Stimulated activated CD4-positive, alpha-beta T cell treated with anti-CD3 and anti-CD28 coated beads, Interleukin-1b, Interleukin-23, amount 100 ng/mL, for 1 hour (primary cell): ENCODE measurements at places on chromosomes 13 and 19.

- DNase-seq = no peak
These were observed 125.6 kb downstream of the SPRY2 start for GRCh38 chr13:80215368-80215767.

- DNase-seq = no peak
These were observed 80.6 kb downstream of the DGKH start for GRCh38 chr13:42129033-42129432.

DNA sequence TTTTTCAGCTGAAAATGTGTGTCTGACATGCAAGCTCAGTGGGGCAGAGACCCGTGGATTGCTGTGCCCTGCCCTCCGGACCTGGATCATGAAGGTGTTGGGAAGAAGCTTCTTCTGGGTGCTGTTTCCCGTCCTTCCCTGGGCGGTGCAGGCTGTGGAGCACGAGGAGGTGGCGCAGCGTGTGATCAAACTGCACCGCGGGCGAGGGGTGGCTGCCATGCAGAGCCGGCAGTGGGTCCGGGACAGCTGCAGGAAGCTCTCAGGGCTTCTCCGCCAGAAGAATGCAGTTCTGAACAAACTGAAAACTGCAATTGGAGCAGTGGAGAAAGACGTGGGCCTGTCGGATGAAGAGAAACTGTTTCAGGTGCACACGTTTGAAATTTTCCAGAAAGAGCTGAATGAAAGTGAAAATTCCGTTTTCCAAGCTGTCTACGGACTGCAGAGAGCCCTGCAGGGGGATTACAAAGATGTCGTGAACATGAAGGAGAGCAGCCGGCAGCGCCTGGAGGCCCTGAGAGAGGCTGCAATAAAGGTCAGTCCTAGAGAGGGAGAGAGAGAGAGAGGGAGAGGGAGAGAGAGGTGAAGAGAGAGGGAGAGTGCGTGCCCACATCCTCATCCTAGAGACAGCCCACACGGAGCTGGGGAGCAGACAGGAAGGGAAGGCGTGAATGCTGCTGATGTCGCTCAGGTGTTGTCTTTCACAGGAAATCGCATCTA lies 5.1 kb upstream of the DCUN1D2 start:
- DNase-seq = no peak

DNA sequence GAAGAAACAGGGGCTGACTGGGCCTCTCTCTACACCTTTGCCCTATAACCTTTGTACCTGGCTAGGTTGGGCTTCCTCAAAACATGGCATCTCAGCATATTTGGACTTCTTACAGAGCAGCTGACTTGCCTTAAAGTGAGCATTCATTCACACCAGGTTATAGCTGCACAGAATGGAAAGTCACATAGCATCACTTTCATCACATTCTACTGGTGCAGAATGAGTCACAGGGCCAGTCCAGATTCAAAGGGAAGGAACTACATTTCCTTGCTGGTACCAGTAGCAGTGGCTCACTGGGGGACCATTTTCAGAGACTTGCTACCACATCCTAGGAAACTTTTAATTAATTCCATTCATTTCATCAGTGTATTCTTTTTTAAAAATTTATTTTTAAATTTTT lies 20.3 kb upstream of the TPTE2 start:
- no peak for DNase-seq

DNA sequence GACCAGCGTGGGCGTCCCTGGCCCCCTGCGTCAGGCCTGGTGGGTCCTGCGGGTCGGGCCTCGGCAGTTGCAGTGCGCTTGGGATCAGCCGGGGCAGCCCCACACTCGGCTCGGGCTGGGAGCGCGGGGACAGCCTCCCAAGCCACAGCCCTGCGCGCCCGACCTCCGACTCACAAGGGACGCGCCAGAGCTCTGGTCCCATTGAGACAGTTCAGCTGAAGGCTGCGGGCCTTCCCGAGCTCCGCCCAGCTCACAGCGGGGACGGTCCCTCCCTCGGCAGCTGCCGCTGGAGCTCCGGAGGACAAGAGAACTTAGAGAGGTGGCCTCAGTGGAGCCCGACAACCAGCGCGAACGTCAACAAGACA lies 45.7 kb upstream of the ZNF730 start:
- no peak for DNase-seq
